ENCODE measurements at places on chromosomes 6 and 20.

DNA sequence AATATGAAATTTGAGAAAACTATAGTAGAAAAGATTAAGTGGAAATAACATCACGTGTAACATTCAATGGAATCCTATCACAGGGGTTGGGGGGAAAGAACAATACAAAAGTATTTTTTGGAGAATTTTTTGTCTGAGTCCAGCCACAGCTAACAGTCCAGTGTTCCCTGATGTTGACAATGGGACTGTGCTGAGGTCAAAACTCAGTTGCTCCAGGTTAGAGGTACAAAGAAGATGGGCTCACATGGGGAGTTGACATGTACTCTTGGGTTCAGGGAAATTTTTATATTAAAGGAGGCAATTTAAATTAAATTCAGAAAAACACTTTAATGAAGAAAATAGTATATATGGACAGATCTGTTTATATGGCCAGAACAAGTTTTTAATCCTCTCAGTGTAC, 995 bp downstream of the MYCT1 start:
- no peak for DNase-seq

GRCh38 chr6:117870486-117871242, 36.4 kb upstream of the SLC35F1 start:
- no peak for DNase-seq

GRCh38 chr6:142009647-142010046, 123.1 kb upstream of the GJE1 start:
- DNase-seq: no peak

DNA sequence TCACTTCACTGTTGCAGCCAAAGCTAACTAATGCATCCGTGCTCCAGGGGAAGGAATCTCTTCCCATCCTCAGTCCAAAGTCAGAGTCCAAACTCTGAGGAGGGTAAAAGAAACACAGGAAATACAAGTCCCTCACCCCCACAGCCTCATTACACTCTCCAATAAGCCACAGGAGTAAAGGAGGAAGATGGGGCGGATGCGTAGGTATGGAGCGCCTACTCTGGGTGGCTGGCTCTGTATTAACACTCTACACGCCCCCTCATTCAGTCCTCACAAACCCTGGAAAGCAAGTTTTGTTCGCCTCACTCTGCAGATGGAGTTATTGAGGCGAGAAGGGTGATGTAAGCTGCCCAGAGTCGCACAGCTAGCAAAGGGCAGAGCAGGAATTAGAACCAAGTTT, 242.9 kb downstream of the NRN1 start:
- no peak for DNase-seq

DNA sequence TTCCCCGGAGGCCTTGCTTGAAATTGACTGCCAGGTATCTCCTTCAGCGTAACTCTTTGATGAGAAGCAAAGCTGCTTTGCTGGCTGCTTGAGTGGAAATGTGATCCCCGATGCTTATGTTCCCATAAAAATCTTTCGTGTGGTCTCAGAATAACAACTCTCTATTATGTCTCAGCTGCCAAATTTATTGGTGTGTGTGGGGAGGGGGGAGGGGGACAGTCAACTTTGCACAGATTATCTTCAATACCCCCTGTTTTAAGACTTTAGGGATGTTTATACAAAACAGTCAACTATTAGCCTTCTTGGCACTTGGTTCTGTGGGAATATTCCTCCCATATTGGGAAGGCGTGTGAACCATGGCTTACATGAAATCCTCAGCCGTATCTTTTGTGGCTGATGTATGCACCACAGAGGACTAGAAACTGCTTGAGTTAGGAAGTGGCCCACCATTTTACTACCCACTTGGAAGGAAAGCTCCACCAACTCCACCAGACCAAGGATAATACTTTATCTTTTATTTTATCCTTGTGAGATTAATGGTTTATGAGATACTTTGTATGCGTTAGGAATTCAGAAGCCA, 101.5 kb upstream of the SLC24A3 start:
- DNase-seq: no peak

GRCh38 chr6:37987018-37987417, 167.5 kb downstream of the ZFAND3 start:
- DNase-seq: no peak

GRCh38 chr6:374956-375355, 16.6 kb upstream of the IRF4 start:
- no peak for DNase-seq

DNA sequence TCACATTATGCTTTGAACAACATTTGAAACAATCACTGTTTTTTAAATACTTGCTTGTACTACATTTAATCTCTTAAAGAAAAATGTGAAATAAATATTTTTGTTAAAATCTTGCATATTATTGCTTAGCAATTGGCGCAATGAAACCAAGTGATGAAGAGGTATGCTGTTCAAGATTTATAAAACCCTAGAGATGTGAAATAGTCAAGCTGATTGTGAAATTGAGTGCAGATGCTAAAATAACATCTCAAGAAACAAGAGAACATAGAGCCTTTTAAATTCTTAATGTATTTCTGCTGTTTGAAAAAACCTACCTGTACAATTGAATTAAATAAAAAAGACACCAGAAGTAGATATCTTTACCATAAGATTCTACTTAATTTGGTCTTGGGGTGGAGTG, 179.2 kb upstream of the MCHR2 start:
- no peak for DNase-seq

GRCh38 chr6:56691286-56691595, 48.6 kb upstream of the DST start:
- no peak for DNase-seq

DNA sequence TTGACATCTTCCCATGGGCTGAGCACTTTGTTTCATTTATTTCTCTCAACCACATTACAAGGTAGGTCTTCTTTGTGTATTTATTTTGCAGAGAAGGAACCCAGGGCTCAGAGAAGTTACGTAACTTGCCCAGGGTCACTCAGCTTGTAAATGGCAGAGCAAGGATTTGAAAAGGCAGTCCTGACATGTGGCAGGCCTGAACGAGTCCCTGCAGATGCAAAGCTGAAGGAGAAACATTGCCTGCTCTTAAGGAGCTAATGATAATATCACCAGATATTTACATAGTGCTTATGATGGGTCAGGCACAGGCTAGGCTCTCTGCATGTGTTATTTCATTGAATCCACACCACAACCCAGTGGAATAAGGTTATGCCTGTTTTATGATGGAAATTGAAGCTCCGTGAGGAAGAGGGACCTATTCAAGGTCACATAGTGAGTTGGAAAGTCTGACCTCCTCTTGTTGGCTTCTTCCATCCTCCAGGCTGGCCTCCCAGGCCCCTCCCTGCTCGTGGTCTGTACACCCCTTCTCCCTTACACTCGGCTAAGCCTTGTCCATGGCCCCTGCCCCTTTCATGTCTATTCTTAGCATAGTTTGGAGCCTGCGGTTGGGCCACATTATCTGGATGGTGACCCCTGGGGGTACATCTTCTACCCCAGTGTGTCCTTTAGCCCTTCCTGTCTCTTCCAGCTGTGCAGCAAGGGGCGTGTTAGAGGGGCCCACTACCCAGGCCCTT, 12.5 kb downstream of the MYH7B start:
- DNase-seq: no peak

DNA sequence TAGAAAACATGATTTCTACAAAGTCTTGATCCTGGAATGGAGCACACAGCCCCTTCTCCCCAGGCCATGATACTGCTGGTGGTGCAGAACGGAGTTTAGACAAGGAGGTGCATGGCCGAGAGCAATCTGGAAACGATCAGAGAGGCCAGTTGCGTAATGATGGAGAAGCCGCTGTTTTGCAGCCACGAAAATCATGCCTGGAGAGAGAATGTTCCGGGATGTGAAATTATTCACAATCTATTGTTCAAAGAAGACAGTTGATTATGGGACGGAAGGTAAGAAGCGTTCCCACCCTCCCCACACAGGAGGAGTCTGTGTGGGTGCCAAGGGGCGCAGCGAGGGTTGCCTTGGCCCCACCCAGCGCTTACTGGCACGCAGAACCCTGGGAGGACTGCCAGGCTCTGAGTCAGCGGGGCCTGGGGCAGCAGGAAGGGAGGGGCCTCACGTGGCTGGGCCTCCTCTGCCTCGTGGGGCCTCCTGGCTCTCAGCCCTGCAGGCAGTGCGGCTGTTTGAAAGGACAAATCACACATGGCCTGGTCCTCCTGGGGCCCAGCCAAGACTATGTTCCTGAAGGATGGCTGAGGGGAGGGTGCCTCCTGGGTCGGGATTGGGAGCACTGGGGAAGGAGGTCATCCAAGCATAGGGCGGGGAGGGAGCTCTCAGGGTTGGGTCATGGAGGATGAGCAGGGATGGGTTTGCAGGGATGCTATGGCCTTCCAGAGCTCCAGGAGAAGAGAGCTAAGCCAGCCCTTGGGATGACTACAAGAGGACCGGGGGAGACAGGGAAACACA, 8.7 kb upstream of the AP5S1 start:
- peak; percentile 59 for DNase-seq

- DNase-seq: no peak
Observed at GRCh38 chr6:43790031-43790430, 20.0 kb downstream of the VEGFA start.

DNA sequence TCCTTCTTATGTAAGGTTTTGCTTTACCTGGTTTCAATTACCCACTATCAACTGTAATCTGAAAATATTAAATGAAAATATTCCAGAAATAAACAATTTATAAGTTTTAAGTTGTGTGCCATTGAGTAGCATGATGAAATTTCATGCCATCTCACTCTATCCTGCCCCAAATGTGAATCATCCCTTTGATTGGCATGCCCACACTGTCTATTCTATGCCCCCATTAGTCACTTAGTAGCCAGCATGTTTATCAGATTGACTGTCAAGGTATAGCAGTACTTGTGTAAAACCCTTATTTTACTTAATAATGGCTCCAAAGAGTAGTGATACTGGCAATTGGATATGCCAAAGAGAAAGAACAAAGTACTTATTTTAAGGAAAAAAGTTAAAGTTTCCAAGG, 403.8 kb downstream of the ADGRB3 start:
- no peak for DNase-seq

GRCh38 chr6:78268591-78269452, 598.5 kb upstream of the IRAK1BP1 start:
- no peak for DNase-seq

DNA sequence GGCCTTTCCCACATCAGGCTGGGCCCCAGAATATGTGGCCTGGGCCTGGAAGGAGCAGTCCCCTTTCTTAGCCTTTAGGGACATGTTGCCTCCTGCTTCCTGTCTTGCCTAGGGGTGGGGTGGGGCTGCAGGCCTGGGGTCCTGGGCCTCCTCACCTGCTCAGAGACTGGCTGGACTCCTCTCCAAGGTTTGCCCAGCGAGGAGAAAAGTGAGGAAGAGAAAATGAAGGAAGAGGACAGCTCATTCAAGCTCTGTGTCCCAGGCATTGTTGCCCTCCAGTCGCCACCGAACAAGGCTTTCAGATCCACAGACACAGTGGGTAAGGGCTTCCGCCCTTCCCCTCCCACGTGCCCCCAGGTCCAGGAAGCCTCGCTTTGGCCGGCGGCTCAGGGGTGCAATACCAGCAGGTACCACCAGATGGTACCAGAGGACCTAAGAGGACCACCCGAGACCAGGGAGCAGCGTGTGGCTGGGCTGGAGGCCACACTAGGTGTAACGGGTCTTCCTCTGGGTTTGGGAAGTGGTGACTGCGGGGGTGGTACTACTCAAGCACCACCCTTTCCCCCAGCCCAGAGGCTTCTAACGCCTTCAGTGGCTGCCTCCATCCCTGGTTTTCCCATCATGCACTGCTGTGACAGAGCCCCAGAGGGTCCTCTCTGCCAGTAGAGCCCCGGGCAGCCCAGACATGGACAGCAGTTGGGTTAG, 5.5 kb upstream of the BAK1 start:
- DNase-seq: peak; percentile 93

- DNase-seq: no peak
Observed at GRCh38 chr6:13420269-13420668, 67.1 kb downstream of the GFOD1 start.

DNA sequence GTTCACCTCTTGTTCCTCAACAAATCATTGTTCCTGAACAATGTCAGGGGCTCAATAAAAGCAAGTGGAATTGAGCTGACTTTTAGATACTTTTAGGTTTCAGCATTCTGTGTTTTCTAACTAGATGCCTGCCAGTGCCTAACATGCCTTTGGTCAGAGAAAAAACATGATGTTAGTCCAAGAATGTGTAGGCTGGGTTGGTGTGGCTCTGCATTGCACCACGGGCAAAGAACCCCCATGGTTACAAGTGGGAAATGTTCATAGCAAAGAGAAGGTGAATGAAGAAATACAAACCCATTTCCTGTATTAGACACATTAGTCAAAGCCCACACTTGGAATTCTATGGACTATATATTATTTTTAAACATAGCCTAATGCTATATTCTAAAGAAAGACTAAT, 193.3 kb downstream of the TMEM200A start:
- DNase-seq: no peak

DNA sequence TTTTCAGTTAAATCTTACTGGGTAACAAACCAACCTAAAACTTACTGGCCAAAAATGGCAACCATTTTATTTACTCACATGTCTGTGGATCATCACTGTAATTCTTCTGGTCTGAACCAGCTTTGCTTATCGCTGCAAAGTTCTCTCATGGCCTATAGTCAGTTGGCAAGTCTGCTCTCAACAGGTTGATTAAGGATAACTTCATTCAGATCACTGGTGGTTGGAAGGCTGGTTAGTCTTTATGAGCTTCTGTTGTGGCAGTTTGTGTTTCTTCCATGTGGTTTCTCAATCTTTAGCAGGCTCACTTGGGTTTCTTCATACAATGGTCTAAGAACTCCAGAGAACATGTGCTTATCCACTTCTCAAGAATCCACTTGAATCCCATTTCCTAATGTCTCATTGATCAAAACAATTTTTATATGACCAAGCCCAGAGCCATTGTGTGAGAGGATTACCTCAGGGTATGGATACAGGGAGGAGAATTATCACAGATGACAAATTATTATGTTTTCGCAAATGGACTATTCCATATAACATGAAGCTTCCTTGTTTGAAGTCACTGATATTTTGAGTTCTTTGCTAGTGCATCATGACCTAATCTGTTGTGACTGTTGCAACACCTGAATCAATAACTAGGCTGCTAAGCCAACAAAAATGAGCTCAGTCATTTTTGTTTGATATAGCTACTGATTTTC, 155.4 kb upstream of the BMP2 start:
- DNase-seq: no peak

- DNase-seq: no peak
Observed at GRCh38 chr6:125835221-125835744, 44.5 kb downstream of the NCOA7 start.
